ENCODE measurements at places on chromosomes 11 and 22. TPM values are rescaled to one million over a fixed set of nuclear protein-coding genes. Genes with fewer than 3 reads are reported as not detected.
A peak's percentile ranks its signal among the peaks of the same experiment; 100 is the strongest.

DNA sequence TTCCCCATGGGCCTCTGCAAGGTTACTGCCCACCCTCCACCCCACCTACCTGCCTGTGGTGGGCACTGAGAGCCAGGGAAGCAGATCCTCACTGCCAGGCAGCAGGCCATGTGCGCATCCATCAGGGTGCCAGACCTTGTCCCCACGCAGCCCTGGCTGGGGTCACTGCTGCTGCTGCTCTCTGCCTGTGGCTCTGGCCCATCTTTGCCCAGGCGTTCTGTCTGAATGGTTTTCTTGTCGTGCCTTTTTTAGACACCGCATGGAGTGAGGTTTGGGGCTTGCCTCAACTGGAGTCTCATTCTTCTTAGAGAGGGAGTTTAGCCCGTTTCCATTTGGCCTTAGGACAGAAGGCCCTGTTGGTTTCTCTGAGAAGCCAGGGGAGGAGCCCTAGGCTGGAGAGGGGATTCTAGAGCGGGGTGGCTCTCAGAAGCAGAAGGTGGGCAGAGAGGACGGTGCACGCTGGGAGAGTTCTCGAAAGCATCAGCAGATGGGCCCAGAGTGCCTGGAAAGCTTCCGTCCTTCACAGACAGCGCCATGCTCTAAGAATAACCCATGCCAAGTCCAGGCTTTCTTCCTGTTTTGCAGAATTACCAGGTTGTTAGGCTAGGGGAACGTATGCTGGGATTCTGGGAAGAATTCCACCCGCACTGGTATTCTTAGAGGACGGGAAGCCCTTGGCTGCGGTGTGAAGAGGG, 8.1 kb downstream of the TANGO2 start:
- no peak for DNase-seq

DNA sequence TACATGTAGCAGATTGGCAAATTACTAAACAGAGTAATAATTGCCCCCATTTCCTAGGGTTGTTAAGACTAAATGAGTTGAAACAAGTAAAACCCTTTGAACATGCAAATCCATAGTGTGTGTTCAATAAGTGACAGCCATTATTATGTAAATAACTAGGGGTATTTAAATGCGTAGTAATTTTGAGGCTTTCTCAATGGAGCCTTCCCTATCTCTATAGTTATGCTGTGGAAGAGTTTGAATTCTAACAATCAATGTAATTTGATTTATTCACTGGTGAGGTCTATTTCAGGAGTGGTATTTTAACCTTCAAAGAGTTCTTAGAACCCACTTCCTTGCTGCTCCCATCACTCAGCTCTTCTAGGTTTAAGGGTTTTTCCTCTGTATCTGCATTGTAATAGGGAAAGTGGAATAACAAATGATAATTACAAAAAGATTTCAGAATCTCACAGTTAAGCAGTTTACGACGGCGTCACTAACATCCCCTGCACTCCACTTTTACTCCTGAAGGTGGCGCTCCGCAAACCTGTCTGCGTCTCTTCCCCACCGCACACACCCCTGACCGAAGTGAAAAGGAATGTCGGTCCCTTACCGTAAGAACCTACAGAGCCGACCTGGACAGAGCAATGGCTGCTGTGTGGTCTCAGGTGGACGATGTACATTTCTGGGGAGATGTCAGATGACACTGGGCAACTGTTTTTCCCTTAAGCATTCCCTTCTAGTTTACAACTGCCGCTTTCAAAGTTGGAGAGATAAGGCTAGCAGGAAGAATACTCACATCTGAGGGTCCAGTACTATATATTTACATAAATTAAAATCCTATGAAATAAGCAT, 80.8 kb downstream of the ZC3H12C start:
- DNase-seq, result peak; percentile 83

- no peak for DNase-seq
Observed at GRCh38 chr11:59195586-59195985, 17.1 kb downstream of the MPEG1 start.

BUD13 gene
- 15.6 TPM for total RNA-seq
